ENCODE measurements at places on chromosomes 5 and 9. TPM values are rescaled to one million over a fixed set of nuclear protein-coding genes. Genes with fewer than 3 reads are reported as not detected.
A peak's percentile ranks its signal among the peaks of the same experiment; 100 is the strongest.

Gene C6
- not detected for total RNA-seq

Gene CNTNAP3B
- total RNA-seq, result not detected

DNA sequence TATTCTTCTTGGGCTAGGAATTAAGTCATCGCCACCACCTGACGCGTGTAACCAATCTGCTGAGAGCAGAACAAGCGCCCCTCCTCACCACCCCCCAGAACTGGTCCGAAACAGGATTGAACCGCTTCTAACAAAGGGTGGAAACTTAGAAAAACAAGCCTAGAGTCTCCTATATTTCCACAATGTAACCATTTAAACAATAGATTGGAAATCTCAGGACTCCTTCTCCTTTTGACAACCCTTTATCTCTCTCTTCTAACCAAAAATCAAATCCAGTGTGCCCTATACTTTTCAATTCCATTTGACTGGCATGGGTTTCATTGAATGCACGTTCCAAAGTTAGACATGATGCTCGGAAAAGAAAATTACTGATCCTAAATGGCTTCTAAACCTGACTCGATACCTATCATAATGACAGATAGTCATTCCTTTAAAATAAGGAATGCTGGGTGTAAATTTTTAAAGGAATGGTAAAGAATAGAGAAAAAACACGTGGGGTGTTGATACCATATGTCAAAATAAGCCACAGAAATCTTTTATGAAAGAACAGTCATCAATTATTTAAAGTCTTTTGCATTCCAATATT, 1.2 kb downstream of the ARRDC3 start:
- peak; percentile 74 for DNase-seq

- no peak for DNase-seq
Observed at GRCh38 chr9:133763272-133764183, 25.4 kb upstream of the SARDH start.

GRCh38 chr5:111251921-111252320, 27.7 kb downstream of the CAMK4 start:
- no peak for DNase-seq

All from activated T-helper 2 cell treated with anti-CD3 and anti-CD28 coated beads, Interferon-gamma antibody, Interleukin-2, Interleukin-4, amounts not matched to agents 10 μg/mL and 5 μg/mL and 100 μg/mL, durations not matched to agents 14 hours and 24 hours and 36 hours (primary cell).